ENCODE measurements at places on chromosomes 13 and 19.

GRCh38 chr13:80180740-80181355 lies 160.1 kb downstream of the SPRY2 start:
- no peak overlapping the region for H3K4me3 ChIP-seq
- no peak for DNase-seq
- H3K36me3 ChIP-seq, result no peaks in the 10 kb centered on the region
- no peak overlapping the region for H3K27ac ChIP-seq

DNA sequence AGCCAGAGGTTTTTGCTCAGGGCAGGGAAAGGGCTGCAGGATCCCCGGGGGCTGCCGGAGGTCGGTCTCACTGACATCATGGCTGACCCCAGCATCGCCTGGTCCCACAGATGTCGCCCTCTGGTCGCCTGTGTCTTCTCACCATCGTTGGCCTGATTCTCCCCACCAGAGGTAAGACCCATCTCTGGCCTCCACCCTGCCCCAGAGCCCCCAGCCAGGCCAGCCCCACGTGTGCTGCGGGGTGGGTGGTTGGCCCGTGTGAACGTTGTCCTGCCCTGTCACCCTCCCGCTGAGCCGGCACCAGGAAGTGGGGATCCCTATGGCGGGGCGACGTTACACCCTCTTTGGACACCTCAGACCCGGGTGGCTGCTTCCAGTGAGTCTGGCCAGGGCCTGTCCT lies 906 bp downstream of the FXYD5 start:
- no peak overlapping the region for H3K27ac ChIP-seq
- H3K4me3 ChIP-seq, result peak overlapping the region; percentile 83
- peaks cover 21% of the 10 kb centered on the region for H3K4me1 ChIP-seq
- no peak for DNase-seq
- no peaks in the 10 kb centered on the region for H3K27me3 ChIP-seq

GRCh38 chr19:17255150-17255621 lies 9.4 kb downstream of the USHBP1 start:
- DNase-seq, result no peak
- H3K27ac ChIP-seq, result no peak overlapping the region
- peaks cover 10% of the 10 kb centered on the region for H3K4me1 ChIP-seq
- H3K27me3 ChIP-seq, result no peaks in the 10 kb centered on the region
- H3K4me3 ChIP-seq, result peak overlapping the region; percentile 5

- H3K36me3 ChIP-seq, result no peaks in the 10 kb centered on the region
- H3K27me3 ChIP-seq, result no peaks in the 10 kb centered on the region
- no peak for DNase-seq
Observed at GRCh38 chr19:28501976-28502375, 711.0 kb downstream of the UQCRFS1 start.

- DNase-seq, result no peak
- peaks cover 32% of the 10 kb centered on the region for H3K36me3 ChIP-seq
- H3K4me3 ChIP-seq, result no peak overlapping the region
- peaks cover 2% of the 10 kb centered on the region for H3K4me1 ChIP-seq
- H3K27ac ChIP-seq, result no peak overlapping the region
Observed at GRCh38 chr19:1084024-1084868, 10.9 kb downstream of the POLR2E start.

- H3K27me3 ChIP-seq, result no peaks in the 10 kb centered on the region
- DNase-seq, result no peak
- no peak overlapping the region for H3K27ac ChIP-seq
- H3K36me3 ChIP-seq, result no peaks in the 10 kb centered on the region
- peaks cover 2% of the 10 kb centered on the region for H3K4me1 ChIP-seq
Observed at GRCh38 chr13:33480561-33480960, 195.0 kb upstream of the STARD13 start.

DNA sequence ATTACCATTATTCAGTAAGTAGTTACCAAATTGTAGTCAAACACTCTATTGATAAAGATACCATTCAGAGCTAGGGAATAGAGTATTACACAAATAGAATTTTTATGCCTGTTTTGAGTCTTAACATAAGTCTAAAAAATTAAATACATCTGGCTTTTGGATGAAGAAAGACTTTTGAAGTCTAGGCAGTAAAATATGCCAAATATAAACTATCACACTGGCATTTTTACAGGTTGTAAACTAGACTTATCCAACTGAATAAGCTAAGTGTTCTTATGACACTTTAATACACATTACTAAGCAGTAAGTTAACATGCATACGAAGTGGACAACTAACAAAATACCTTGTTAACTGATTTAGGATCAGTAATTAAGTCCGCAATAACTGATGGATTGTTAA lies 108.9 kb downstream of the MAB21L1 start:
- DNase-seq, result no peak
- H3K27ac ChIP-seq, result no peak overlapping the region
- H3K36me3 ChIP-seq, result no peaks in the 10 kb centered on the region
- no peak overlapping the region for H3K4me3 ChIP-seq
- H3K27me3 ChIP-seq, result no peaks in the 10 kb centered on the region
- H3K4me1 ChIP-seq, result no peaks in the 10 kb centered on the region

- no peaks in the 10 kb centered on the region for H3K36me3 ChIP-seq
- H3K27me3 ChIP-seq, result no peaks in the 10 kb centered on the region
- H3K4me1 ChIP-seq, result no peaks in the 10 kb centered on the region
Observed at GRCh38 chr13:33554919-33555791, 262.8 kb upstream of the RFC3 start.

GRCh38 chr19:6510618-6511017 lies 8.5 kb upstream of the TUBB4A start:
- no peak for DNase-seq
- no peak overlapping the region for H3K27ac ChIP-seq
- H3K4me1 ChIP-seq, result no peaks in the 10 kb centered on the region
- no peak overlapping the region for H3K4me3 ChIP-seq
- H3K27me3 ChIP-seq, result no peaks in the 10 kb centered on the region

GRCh38 chr19:2805991-2806649 lies 13.5 kb upstream of the ZNF554 start:
- H3K27ac ChIP-seq, result no peak overlapping the region
- H3K27me3 ChIP-seq, result no peaks in the 10 kb centered on the region
- H3K4me3 ChIP-seq, result no peak overlapping the region
- H3K36me3 ChIP-seq, result peaks cover 87% of the 10 kb centered on the region

- DNase-seq, result no peak
- H3K36me3 ChIP-seq, result no peaks in the 10 kb centered on the region
- H3K27ac ChIP-seq, result no peak overlapping the region
- H3K4me1 ChIP-seq, result no peaks in the 10 kb centered on the region
- no peaks in the 10 kb centered on the region for H3K27me3 ChIP-seq
- H3K4me3 ChIP-seq, result no peak overlapping the region
Observed at GRCh38 chr13:21911646-21912298, 240.9 kb downstream of the FGF9 start.

Data from trophoblast cell (in vitro differentiated cells and primary cell).